Stimulated activated CD4-positive, alpha-beta T cell treated with anti-CD3 and anti-CD28 coated beads, Interleukin-4, amount 100 ng/mL, for 24 hours (primary cell): ENCODE measurements at places on chromosomes 2 and 18.

DNA sequence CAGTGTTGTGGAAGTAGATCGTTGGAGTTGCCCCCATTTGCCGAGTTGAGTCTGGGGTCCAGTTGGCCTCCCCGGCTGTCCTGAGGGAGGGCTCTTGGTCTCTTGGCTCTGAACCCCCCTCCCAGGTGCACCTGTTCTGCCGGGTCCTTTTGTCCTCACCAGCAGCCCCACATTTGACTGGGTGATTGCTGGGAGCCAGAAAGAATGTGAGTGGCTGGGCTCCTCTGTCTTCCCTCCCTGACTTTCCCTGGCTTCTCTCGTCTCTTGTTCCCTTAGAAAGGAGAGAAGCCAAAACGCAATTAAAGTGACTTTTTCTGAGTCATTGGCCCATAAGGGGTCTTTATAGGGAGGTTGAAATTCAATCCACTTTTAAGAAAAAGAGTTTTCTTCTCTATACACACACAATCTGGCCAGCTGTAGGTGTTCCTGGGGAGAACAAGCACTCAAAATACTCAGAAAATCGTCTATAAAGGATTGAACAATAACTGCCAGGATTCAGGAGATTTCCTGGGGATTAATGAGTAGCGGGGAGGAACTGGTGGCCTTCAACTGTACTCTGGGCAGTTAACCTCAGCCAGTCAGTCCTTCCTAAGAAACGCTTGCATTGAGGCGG, 131.0 kb downstream of the TMEM182 start:
- no peak for DNase-seq

GRCh38 chr18:70663141-70663540, 374.3 kb downstream of the SOCS6 start:
- no peak for DNase-seq

- DNase-seq: no peak
Measured at GRCh38 chr2:149928011-149928410, 340.4 kb upstream of the MMADHC start.

DNA sequence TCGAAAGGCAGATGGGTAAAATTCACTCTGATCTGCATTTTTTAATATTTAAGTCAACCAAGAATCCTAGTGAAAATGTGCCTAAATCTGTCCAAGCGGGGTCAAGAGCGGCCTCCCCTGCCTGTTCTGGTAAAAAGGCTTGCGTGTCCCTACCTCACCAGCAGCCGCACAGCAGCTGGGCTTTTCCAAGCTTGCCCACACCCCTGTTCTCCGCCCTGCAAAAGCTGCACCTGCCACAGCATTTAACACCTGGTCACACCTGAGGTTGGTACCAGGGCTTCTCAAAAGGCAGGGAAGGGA, 25.8 kb upstream of the TMEM182 start:
- no peak for DNase-seq

- DNase-seq: no peak
Measured at GRCh38 chr18:11785444-11786055, 65.7 kb upstream of the CHMP1B start.

DNA sequence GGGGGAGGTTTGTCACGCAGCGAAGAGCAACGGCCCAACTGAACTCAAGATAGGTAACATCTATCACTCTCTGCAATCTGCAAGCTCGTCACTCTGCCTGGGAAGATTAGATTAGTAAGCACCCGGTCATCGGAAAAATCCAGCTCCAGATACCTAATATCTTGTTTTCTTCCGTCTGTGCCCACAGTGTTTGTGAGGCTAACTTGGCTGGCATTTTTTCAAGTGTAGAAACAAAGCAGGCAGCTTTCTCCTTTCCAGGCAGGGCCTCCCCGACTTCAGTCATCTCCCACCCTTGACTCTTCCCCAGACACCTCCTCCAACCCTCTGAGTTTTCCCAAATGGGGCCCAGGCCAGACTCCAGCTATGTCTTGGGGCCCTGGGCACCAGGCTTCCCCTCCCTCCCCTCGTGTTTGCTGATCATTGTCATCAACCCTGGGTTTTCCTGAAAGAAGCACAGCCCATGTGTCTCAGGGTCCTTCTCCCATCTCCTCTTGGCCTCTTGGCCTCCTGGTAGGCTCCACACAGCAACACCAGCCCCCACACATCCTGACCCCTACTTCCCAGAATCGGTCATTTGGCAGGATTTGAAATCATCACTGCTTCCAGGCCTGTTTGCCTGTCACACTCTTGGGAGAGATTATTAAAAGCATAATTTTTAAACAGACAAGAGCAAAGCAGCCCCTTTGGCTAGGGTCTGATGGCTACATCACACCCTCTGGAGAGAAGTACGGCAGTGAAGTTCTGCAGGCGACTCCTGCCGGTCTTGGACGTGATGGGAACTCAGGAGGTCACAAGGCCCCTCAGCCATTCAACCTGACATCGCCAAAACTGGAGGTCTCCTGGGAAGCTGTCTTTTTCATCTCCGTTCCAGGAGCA, 144.9 kb upstream of the ID2 start:
- DNase-seq: no peak

DNA sequence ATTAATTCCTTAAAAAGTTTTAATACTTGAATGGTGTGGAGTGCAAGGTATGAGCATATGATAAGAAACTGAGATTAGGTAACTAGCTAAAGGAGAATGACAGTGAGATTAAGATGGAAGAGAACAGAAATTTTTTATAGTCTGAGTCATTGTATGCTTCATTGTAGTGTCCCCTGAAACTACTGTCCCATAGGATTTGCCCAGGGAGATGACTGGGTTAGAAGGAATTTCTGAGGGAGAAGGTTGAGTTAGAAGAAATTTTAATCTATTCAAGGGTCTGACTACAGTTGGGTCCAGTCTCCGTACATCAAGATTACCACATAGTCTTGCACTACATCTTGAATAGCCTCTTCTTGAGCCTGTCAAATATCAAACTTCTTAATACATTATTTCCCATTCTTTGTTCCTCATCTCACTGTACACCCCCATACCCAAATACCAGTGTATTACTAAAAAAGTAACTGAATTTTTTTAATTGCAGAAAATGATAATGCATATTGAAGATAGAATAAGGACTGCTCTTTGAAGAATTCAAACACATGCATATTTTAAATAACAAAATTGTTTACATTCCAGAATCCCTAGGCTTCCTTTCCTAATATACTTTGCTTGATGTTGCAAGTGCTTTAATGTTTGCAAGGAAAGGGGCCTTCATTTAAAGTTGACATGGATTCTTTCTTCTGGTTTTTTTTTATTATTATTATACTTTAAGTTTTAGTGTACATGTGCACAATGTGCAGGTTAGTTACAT, 314.3 kb upstream of the COL3A1 start:
- no peak for DNase-seq

- DNase-seq: no peak
Measured at GRCh38 chr18:21281603-21282002, 39.6 kb downstream of the GREB1L start.

DNA sequence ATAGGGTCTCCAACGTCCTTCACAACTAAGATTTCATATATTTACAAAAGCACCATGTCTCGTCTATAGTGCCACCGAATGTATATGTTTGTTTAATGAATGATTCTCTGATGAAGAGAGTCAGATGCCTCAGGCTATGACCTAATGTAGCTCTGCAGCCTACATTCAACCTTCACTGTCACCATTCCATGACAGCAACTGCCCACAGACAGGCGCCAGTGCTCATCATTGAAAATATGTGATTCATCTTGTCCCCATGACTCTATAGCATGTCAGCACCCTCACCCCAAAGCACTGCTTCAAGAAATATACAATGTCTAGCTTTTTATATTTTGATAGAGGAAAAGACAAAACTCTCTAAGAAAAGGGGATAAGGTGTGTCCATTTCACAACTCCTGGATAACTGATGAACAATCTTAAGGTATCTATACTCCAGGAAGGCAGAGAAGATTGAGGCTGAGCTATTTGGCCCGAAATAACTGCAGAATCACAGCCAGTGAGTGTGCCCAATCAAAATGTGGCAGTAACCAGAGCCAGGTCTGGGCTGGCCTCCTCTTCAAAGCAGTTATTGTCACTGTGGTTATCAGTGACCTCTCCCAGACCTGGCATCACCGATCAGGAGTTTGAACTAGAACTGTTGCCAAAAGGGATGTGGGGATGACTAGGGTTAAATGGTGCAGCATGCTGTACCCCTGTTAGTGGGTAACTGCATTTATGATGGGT, 246.6 kb downstream of the SETBP1 start:
- DNase-seq: peak; percentile 10

DNA sequence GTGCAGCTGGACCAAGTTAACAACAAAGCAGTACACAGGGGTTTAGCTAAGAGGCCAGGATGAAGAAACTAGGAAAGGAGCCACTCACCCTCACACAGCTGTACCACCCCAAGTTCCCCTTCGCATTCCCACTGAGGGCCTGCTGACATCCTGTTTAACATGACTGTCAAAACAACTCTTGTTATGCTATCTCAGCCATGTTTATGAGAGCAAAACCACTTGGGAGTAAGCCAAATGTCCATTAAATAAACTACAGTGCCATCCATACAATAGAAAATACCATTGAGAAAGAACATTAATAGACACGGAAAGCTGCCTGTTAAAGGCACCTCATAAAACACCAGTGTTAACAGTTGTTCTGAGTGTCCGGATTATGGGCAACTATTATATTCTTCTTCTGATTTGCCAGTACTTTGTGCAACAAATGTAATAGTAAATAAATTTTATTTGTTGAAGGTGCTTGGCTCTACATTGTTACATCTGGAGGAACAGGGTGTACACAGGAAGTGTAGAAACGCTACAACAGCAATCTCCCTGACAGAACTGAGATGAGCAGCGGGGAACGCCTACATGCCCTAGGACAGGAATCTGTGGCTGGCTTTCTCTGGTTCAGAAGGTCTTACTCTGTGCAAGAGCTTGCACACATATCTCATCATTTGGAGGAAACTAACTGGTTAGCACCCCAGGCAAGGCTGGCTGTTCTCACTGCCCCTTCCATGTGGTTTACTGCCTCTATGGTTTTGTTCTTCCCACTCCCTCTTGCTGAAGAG, 85.6 kb downstream of the EHD3 start:
- DNase-seq: peak; percentile 32

DNA sequence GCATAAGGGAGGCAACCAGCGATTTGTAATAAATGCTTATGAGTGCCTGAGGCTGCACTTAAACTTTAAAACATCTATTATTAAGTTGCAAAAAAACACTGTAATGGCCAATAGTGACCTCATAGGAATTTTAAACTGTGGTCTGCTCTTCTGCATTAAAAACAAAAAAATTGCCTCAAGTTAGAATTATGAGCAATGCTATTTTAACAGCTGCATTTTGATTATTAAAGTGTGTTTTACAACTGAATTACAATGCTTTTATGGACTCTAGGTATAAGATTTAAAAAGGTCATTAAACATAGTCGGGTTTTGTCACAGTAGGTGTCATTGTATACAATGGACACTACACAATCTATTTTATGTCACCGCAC, 528.7 kb upstream of the FANCL start:
- DNase-seq: no peak

DNA sequence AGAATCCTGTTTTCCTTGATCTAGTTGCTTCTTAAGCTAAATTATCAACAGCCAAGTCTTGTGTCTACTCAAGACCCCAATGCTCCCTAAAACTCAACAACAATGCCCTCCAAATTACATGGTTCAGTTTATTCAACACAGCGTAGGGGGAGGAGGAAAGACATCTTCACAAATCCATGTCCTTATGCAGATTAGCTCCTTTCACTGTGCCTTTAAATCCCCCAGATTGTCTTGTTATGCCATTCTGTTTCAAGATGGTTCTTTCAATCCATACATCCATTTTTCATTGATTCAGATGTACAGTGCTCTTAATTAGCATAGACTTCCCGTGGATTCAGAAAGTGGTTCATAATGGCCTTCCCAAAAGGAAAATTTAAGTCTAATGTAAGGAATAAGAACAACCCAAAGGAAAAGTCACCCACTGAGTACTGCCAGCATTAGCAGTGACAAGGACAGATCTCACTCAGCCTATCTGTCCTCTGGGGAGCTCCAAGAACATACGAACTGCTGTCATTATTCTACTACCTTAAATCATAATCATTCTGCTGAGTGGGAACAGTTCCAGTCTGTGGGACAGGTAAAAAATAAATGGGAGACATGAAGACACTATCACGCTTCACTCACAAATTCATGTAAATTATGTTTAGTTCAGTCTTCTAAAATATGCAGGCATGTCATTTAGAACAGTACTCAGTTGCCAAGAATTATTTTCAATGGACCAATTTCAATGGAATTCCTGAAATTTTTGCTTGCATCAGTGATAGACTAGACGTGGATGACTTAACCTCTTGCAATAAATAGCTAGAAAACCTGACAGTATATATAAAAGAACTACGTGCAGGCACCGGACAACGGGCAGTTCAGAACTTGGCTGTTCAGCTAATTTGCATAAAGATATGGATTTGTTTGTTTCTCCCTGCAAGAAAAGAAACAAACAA, 58.9 kb upstream of the RNU4ATAC start:
- DNase-seq: no peak

DNA sequence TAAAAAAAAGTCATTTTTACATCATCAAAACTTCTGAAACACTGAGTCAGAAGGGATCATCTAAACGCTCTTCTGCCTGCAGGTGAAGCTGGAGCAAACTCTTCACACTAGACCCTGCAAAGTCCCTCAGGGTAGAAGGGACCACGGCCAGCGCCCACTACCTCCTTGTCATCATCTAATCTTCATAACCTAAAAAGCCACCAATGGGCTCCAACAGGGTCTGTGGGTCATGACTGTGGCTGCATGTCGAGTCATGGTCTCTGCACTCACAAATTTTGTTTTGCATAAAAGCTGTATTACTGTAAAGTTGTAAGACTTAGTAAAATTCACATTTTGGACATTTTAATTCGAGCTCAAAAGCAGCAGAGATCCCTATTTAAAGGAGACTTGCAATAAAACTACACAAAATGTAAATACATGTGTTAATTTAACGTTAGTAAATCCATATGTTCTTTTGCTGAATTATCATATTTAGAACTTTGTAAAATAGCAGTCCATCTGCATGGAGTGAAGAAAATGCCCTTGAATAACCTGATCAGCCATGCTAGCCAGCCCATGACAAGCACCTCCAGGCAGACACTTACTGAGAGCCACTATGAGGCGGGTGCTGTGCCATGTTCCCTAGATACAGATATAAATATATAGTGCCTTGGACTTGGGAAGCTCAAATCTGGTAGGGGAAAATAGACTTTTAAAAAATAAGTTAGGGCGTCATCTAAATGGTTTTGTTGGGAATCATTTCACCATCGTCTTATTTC, 437.2 kb upstream of the LYPD1 start:
- DNase-seq: no peak

DNA sequence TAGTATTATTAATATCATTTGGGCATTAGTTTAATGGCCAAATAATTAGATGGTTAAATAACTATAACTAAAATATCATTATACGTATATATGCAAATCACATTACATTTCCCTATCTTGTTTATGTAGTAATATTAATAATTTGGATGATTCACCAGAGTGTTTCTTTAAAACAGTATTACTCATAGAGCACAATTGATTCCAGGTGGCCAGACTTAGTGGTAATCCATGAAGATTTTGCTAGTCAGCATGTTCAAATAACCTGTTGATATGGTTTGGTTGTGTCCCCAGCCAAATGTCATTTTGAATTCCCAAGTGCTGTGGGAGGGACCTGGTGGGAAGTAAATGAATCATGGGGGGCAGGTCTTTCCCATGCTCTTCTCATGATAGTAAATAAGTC, 782.3 kb downstream of the LRP1B start:
- DNase-seq: no peak
